SW 1271 (cell line): ENCODE measurements at places on chromosomes 3 and 15.

GRCh38 chr3:153257673-153258351 lies 95.8 kb downstream of the RAP2B start:
- no peak for DNase-seq

GRCh38 chr3:79056498-79056897 lies 711.3 kb downstream of the ROBO1 start:
- no peak for DNase-seq

- DNase-seq, result no peak
Observed at GRCh38 chr3:194369522-194370279, at the start of gene LRRC15. Gene LRRC15, minus strand, starts transcription at chr3:194369743. Its CDS starts 8,700 bp downstream, at chr3:194361043.

DNA sequence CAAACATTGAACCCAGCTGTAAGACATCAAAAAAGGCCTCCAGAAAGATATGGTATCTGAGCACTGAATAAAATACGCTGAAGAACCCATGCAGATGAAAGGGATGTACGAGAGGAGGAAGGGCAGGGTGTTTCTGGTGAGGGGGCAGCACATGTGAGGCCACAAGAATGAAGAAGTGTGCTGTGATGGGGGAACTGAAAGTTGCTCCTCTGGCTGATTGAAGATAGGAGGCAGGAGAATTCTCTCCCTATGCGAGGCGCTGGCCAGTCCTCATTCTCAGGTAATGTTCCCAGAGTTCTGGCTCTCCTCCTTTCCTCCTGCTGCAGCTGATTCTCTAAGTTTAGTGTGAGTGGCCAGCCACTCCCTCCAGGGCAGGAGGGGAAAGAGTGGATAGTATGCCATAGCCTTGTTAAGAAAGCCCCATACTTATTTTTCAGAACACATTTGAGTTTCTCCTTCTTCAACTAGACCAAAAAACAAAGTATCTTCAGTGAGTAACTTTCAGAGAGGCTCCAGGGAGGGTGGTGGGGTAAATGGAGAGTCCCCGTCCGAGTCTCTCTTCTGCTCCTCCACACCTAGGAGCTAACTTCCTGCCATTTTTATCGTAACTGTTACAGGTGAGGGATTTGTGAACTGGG lies 26.9 kb upstream of the MYO1E start:
- no peak for DNase-seq

DNA sequence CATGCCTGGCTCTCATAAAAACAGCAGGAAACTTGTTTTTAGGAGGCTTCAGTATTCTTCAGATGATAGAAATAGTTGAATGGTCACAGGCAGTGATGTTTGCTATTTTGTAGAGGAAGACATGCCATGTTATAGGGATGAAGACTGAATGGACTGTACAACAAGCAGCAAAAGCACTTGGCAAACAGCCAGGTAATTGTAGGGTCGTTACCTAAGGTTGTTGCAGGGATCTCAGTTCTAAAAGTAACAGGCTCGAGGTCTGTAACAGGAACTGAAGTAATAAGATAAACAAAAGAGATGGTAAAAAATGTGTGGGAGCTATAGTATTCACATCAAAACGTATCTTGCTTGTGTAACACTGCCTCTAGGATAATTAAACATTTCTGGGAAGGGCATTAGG lies 116.3 kb downstream of the TFG start:
- no peak for DNase-seq

DNA sequence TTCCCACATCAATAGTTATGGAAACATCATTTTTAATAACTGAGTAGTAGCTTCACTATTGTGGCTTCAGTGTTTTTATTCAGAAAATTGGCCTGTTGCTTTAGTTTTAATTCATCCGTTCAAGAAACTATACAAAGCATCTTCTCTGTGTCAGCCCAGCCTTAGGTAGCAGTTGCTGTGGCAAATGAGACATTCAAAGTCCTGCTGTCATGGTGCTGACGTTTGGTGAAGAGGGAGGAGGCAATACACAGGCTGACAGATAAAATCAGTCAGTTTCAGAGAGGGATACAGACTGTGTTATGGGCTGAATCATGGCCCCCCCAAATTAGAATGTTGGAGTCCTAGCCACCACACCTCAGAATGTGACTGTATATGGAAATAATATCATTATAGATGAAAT lies 56.5 kb downstream of the SLC7A14 start:
- no peak for DNase-seq

DNA sequence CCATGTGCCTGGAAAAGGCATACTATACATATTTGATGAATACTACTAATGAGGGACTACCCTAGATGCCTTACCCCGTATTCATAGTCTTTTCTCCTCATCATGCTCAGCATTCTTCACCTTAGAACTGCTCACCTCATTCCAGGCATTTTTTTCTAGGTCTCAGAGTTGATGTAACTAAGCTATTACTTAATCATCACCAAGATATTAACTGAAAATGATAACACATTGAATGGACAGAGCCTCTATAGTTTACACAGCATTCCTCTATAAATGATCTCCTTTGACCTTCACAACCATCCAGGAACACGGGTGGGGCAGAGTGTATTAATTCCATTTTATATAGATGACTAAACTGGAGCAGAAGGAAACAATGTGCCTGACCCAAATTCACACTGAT lies 174.1 kb upstream of the DPH6 start:
- DNase-seq, result no peak

DNA sequence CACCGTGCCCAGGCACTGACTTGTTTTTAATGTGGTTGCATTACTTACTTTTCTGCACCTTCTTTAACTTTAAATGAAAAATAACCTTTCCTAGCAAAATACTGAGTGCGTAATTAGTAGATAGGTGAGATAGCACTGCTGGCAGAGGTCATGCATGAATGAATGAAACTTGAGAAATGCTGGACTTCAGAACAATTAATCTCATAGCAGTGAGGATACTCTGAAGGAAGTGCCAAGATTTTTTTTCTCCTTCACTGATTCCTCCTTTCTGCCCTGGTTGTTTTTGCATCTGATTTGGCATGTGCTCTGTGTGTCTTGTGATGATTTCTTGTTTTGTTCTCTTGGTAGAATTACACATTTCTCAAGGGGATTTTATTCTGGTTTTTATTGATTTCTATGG lies 378.9 kb downstream of the PTPRG start:
- DNase-seq, result no peak

DNA sequence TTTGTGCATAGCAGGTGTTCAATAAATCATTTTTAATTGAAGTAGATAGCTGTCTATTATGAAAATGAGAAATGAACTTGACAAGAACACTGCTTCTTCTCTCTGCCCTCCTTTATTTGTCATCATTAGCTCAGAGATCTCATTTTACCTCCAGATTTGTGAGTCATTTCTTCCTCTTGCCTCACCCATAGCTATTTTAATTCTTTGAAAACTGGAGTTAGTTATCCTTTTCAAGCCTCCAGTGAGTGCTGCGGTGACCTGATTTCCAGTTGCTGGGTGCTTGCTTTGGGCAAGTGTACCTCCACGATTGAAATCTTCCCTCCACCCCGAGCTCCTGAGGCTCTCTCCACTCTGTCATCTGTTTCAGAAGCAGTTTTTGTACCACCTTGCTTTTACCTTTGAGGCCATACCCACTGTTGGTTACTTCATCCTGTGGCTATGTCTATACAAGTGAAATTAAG lies 114.6 kb downstream of the NFKBIZ start:
- DNase-seq, result no peak

DNA sequence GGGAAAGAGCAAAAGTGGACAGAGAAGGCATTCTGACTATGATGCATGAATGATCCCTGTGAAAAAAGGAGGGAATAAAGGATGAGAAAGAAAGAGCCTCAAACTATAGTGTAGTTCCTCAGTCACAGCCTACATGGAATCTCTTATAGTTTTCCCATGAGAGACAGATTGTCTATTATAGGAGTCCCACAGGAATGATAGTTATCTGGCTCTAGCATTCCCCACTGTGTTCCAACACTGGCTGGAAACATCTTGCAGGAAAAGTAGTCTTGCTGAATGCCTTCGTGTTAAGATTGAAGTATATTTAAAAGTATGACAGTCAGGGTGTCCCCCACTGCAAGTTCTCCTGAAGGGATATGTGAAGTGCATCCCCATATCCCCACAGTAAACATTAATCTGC lies 641.5 kb upstream of the NECTIN3 start:
- no peak for DNase-seq

- DNase-seq, result no peak
Observed at GRCh38 chr15:67504796-67505195, 16.1 kb upstream of the C15orf61 start.

DNA sequence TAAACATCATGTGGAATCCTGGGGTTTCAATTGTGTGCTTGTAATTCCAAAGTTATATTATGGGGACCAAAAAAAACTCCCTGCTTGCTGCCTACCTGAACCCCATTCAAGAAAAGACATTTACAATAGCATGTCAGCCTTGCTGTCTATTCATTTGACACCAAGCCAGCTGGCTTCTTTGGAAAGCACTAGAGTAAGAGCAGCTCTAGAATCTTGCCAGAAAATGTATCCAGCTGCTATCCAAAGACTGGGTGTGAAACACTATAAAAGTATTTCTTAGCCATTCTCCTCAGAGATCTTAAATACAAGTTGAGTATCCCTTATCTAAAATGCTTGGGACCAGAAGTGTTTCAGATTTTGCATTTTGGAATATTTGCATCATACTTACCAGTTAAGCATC lies 87.4 kb downstream of the RAD18 start:
- no peak for DNase-seq

- DNase-seq, result no peak
Observed at GRCh38 chr3:33768578-33769330, 29.7 kb upstream of the PDCD6IP start.

DNA sequence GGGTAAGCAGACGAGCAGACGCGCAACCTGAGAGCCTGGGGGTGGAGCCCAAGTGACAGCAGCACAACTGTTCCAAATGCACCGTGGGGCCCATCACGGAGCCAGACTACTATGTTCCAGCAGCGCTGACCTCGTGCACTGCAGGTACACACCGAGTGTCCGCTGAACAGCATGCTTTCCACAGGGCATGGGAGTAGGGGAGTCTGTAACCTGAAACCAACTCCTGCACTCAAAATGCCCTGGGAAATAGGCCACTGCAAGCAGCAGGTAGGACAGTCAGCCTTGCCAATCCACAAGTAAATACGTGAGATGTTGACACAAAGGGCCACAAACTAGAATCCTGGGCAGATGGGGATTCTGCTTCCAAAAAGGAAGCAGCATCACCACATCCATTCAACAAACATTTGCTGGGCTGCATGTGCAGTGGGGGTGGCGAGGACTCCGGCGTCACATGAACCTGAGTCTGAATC lies 73.9 kb downstream of the TBC1D2B start:
- DNase-seq, result no peak

DNA sequence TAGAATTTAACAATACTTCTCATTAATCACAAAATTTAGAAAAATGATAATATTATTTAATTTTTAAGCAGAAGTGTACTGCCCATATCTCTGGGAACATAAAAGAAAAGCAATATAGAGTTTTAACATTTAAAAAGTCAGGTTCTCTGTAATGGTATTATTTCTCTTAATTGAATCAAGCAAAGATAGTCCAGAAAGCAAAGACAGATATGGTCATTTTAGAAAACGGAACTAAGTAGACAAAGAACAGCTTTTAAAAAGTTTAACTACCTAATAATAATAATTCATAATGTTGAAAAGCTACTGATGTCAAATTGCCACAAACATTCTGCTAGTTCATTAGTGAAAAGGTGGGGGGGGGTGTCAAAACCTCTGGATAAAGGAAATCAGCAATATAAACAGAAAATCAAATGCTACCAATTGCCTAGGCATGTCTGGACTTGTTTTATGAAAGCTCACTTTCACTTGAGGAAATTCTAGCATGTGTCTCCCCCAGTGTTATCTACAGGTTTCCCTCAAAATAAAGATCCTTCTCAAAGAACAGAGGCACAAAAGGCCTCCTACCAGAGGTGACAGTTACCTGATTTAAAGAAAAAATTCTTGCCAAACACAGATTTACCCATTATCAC lies 1.7 kb downstream of the ZMAT3 start:
- no peak for DNase-seq

DNA sequence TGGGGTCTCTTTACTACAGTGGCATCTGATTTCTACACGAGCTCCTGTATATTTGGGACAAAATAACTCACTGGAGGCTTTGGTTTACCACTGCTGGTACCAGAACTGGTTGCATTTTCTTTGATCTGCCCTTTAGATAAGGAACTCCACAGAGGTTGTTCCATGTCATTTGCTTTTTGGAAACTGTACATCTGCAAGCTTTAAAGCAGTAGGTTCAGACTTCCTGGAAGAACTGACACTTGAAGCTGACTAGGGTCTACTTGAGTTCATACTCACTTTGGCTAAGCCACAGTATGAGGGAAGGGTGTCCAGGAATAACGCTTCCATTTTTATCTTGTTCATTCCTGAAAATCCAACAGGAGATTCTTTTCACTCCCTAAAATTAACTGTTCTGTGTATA lies 86.4 kb downstream of the WWTR1 start:
- no peak for DNase-seq

DNA sequence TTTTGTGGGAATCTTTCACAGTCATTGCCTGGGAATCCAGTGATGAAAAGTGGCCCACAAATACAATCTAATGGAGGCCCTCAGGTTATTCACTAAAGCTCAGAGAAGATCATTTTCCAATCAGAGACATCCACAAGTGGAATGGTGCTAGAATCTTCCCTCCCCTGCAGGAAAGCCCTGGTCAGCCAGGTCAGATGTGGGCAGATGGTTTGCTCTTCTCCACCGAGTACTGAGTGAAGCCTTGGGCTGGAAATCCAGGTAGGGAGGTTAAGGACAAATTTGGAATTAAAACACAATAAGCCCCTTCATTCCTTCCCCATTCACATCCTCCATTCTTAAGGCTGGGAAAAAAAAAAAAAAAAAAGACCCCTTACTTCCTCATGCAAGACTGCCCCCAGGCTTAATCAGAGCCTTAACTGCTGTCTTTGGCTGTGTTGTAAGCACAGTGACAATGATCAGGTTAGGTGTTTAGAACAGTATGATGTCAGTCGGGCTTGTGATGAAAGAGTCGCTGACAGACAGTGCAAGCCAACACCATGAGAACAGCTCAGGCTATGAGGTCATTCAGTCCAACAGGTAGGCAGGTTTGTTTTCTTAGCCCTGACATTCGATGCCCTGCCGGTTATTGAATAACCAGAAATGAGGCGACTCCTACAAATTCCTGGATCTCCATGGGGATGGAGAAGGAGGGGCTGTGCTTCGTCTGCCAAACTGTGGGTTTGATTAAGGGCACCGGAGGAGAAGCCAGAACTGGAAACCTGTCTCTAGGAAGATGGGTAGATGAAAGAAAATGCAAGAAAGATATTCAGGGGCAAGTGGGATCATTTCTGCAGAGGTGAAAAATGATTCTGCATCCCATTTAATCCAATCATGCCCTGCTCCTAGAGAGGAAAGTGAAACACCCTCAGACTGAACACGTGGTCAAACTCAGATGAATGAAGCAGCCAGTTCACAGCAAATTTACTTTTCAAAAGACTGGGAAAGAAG lies 23.5 kb upstream of the HES1 start:
- no peak for DNase-seq

GRCh38 chr15:42802168-42802567 lies 65.2 kb upstream of the CDAN1 start:
- DNase-seq, result no peak
